Upper lobe of right lung (tissue), 1 donor: ENCODE measurements at places on chromosomes 2 and 18. TPM values are rescaled to one million over a fixed set of nuclear protein-coding genes. Genes with fewer than 3 reads are reported as not detected.

- no peak for DNase-seq
Measured at GRCh38 chr2:207833251-207833751, 63.6 kb upstream of the FZD5 start.

DNA sequence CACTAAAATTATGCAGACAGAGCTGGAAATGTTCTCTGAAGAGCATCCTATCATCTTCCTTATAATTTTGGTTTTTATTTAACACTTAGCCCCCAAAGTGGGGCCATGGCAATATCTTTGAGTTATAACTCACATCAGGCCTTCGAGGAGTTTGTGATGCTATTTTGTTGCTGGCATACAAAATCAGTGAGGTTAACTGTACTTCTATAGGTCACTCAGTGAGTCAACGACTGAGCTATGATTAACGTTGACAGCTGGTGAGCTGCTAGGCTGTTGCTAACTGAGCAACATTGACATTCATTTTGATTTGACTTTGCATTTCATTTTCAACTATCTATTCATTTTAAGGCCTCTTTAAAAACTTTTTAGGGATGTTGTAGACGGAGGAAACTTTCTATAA, 50.0 kb downstream of the GPD2 start:
- DNase-seq = no peak

CYRIA gene
- total RNA-seq = 24.2 TPM

FEV gene
- total RNA-seq = not detected

CCDC102B gene
- 43.7 TPM for total RNA-seq
